Activated T-cell treated with anti-CD3 and anti-CD28 coated beads, Interleukin-2, amount 50 U/mL, for 4 hours (primary cell): ENCODE measurements at places on chromosomes 3 and 15. TPM values are rescaled to one million over a fixed set of nuclear protein-coding genes. Genes with fewer than 3 reads are reported as not detected.

- no peak for DNase-seq
Observed at GRCh38 chr3:106619-107018, 89.9 kb upstream of the CHL1 start.

GRCh38 chr15:61524086-61524485 lies 295.0 kb upstream of the RORA start:
- DNase-seq, result no peak

DNA sequence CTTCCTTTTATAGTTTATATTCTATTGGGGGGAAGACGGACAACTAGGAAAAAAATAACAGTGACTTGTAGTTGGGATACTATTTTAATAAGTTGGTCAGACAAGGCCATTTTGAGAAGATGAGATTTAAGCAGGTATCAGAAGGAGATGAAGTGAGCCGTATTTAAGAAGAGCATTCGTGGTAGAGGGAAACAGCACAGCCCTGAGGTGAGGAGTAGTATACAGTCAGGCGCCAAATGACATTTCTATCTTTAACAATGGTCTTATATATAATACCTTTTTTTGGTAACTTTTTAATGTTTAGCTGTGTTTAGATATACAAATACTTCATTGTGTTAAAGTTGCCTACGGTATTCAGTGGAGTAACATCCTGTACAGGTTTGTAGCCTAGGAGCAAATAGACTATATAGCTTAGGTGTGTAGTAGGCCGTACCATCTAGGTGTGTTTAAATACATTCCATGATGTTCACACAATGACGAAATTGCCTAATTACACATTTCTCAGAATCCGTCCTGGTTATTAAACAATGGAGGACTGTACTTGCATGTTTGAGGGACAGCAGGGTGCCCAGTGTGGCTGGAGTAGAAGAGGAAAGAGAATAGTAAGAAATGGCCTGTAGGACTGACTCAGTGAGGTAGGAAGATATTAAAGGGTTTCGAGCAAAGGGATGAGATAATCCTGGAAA lies 1.6 kb downstream of the NKTR start:
- DNase-seq, result no peak

GRCh38 chr3:27643355-27643754 lies 78.8 kb downstream of the EOMES start:
- DNase-seq, result no peak

Gene ALDH1L1
- not detected for total RNA-seq
